Stimulated activated CD8-positive, alpha-beta memory T cell treated with anti-CD3 and anti-CD28 coated beads, Interleukin-4, amount 100 ng/mL, for 4 hours (primary cell): ENCODE measurements at places on chromosomes 7 and 10.

GRCh38 chr10:35379226-35380137 lies 43.2 kb downstream of the CCNY start:
- no peak for DNase-seq

DNA sequence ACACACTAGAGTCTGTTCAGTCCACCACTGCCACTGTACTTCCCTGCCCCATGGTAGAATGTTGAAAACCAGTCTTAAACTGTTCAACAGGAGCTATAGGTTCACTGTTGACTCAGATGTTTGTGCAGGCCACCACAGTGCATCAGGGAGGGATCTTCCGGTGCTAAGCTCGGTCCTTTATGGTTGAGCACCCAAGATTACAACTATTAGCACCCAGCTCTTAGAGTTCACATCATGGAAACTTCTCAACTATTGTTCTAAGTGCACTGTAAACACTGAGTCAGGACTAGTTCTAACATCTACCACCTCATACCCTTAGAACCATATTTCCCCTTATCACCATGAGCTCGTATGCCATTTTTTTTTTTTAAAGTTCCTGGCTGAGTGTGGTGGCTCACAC lies 97.1 kb upstream of the MXI1 start:
- DNase-seq = no peak

DNA sequence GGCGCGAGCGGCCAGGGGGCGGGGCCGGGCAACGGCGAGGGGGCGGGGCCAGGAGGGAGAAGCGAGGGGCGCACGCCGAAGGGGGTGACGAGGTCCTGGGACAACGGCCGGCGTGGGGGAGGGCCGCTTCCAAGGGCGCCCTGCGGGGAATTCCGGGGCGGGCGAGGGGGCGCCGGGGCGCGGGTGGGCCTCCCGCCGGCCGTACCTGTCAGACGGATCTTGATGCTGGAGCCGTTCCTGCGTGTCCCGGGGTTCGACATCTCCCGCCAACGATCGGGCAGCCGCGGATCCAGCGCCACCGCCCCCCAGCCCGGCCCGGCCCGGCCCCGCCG lies 421 bp downstream of the SMURF1 start:
- no peak for DNase-seq

- no peak for DNase-seq
These were observed 210.6 kb downstream of the KLF6 start for GRCh38 chr10:3574451-3574850.

- no peak for DNase-seq
These were observed 89.2 kb upstream of the PFKP start for GRCh38 chr10:2978111-2978510.

DNA sequence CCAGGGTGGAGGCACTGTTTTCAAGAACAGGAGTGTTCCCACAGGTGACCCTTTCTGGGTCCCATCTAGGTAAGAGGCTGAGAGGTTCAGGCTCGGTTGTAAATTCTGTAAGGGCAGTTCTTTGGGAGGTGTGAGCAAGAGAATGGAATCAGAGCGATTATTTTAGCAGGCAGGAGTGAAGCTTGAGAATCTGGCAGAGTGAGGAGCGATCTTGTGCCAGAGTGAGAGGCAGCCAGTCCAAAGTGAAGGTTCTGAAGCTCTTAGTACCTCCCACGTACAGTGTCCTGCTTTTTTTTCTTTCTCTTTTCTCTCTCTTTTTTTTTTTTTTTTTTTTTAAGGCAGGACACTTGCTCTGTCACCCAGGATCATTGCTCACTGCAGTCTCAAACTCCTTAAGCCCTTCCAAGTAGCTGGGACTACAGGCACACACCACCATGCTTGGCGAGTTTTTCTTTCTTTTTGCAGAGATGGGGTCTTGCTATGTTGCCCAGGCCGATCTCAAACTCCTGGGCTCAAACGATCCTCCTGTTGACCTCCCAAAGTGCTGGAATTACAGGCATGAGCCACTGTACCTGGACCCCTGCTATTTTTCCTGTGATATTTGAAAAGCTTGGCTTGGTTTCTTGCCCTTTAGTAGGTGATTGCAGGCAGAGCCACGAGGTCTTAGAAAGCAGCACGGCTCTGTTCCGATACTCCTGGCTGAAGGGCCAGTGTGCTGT lies 10.9 kb downstream of the POR start:
- no peak for DNase-seq

DNA sequence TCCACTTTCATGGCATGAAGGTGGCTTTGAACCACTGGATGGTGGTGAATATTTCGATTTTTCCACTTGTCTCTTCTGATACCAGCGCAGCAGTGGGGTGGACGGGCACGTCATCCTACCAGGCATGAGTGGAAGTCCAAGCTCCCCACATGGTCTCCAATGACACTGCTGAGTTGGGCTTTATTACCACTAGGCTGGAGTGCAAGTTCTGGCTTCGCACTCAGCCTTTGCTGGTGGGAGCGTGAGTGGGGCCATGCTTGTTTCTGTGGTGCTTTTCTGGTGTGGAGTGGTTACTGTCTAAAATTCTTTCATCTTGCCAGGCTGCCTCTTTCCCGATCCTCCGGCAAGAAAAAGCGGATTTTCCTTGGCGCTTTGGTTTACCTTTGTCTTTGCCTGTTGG lies 70.1 kb upstream of the SDK1 start:
- DNase-seq = no peak

GRCh38 chr7:24755541-24756407 lies 1.5 kb downstream of the GSDME start:
- no peak for DNase-seq

DNA sequence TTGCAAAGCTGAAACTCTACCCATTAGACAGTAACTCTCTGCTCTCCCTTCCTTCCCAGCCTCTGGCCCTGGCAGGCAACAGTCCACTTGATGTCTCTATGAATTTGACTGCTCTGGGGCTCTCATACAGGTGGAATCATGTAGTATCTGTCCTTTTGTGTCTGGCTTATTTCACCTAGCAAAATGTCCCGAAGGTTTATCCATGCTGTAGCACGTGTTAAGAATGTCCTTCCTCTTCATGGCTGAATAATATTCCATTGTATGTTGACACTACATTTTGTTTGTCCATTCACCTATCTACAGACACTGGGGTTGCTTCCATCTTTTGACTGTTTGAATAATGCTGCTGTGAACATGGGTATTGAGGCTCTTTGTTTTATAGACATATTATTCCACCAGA lies 128.9 kb downstream of the EGFR start:
- no peak for DNase-seq

DNA sequence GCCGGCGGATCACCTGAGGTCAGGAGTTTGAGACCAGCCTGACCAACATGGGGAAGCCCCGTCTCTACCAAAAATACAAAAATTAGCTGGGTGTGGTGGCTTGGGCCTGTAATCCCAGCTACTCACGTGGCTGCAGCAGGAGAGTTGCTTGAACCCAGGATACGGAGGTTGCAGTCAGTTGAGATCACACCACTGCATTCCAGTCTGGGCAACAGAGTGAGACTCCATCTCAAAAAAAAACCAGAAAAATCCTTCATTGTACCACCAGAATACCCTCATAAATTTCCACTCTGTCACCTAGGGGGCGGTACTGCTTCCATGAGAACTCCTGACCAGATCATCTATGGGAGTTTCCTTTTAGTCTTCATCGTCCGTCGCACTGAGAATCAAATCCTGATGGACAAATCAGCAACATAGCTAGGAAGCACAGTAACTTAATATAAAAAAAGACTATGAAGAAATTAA lies 225.8 kb upstream of the KLF14 start:
- DNase-seq = no peak

- no peak for DNase-seq
These were observed 72.9 kb downstream of the ATE1 start for GRCh38 chr10:121854809-121855445.

- DNase-seq = no peak
These were observed 746 bp downstream of the ARL5B start for GRCh38 chr10:18659819-18660535.

DNA sequence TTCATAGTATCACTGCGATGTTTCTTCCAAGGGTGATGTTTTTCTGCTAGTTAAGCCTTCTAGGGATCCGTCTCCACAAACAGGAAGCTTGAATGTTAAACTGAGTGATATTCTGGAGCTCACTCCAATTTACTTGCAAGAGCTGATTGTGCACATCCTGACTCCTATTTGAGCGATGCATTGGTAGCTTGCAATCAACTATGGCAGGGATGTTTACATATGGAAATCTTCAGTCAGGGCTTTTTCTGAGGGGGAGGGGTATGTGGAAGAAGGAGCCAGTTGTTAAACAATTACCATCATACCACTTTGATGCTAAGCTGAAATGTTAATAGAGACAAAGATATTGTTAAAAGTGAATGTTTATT lies 43.2 kb upstream of the NXPH1 start:
- DNase-seq = no peak

DNA sequence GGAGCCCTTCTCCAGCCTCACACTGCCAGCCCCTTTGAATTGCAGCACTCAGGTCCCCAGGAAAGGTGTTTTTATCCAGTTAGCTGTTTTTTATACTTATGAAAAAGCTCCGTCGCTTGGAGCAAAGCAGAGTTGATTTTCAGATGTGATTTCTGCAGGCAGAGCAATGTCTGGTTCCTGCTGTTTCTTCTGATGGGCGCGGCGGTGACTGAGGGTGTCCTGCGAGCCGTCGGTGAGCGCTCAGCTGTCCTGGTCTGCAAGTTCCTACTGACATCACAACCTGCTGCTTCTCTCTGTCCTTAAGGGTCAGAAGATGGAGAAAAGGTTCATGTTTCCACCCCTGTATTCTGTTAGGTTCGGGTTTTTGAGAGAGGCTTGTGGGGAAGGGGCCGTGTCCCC lies 109.6 kb upstream of the FAM20C start:
- DNase-seq = no peak

DNA sequence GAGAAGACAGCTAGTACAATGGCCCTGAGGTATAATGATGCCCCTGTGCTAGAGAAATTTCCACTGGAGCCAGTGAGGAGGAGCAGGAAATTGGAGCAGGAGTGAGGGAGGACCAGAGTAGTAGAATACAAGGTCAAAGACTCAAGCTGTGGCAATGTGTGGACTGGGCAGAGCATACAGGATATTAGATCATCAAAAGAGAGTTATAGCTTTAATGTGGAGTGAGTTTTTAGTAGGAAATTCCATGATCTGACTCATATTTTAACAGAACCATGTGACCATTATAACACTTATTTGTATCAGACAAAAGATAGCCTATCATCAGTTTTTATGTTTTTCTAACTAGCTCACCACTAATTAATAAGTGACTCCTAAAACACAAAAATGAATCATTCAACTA lies 154.1 kb downstream of the DGKB start:
- DNase-seq = no peak

DNA sequence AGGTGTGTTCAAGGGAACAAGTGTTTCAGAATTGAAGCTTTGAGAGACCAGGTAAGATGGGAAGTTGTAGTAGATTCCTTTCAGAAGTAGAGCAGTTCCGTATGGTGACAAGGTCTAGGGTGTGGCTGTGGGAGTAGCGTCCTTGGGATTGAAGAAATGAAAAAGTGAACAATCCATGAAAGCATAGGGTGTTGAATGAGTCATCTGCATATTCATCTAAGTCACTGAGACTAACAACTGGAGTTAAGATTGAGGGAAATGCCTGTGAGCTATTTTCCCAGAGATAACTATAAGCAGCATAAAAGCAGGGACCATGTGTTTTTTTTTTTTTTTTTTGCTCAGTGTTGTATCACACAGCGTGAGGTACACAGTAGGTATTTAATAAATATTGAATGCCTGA lies 134.8 kb downstream of the PHTF2 start:
- DNase-seq = no peak

DNA sequence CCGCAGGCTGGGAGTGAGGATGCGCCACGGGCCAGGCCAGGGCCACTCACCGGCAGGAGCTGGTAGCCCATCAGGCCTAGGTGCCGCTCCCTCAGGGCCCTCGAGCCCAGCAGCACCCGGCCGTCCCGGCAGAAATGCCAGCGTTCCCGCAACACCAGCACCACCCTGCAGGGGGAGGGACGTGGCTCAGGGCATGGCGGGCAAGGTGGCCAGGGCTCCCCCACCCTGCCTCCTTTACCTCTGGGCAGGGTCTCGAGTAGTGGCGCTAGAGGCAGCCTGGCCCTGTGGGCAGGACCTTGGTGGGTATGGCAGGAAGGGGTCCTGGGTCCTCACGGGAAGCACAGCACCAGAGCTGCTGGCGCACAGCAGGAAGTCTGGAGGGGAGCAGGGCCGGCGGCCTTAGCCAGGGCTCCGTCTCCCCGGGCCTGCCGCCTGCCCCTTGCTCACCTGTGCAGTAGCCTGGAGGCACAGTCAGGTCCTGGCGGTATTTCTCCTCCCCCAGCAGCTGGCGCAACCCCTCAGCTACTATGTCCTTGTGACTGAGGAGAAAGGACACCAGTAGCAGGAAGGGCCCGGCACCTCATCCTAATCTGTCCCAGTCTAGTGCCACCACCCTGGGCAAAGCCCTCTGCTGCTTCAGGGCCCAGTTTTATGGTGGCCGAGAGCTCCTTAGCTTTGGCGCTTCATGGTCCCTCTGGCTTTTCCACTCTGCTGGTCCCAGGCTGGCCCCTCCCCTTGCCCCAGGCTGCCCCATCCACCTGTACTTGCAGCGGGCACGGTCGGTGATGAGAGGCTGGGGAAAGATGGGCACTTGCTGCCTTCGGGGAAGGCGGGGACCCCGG lies 3.5 kb downstream of the FASTK start:
- no peak for DNase-seq

DNA sequence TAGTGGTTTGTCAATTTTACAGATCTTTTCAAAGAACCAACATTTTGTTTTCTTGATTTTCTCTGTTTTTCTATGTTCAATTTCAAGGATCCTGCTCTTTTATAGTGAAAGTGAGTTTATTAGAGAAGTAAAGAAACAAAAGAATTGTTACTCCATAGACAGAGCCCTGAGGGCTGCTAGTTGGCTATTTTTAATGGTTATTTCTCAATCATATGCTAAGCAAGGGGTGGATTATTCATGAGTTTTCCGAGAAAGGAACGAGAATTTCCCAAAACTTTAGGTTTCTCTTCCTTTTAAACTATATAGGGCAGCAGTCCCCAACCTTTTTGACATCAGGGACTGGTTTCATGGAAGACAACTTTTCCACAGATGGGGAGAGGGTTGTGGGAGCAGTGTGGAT lies 165.0 kb downstream of the CCSER2 start:
- no peak for DNase-seq

- DNase-seq = no peak
These were observed 504.6 kb downstream of the SORCS3 start for GRCh38 chr10:105145711-105146110.

DNA sequence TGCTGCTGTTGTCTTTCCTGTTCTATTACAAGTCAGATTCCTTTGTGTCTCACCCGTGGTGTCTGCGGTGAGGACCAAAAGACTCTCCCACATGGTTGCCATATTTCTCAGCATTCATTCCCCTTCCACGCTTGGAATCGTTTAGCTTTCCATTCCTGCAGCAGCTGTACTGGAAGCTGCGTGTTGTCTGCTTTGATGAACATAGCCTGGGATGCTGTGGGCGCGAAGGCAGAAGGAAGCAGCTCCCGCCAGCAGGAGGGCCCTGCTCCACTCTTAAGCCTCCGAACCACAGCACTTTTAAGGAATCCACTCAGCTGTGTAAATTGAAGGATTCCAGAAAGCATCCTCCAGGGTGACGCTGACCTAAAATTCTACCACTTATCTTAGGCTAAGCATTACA lies 303.6 kb upstream of the PITRM1 start:
- DNase-seq = no peak
